Muscle of arm (tissue), 14 donors: ENCODE measurements at places on chromosomes 2 and 18.

DNA sequence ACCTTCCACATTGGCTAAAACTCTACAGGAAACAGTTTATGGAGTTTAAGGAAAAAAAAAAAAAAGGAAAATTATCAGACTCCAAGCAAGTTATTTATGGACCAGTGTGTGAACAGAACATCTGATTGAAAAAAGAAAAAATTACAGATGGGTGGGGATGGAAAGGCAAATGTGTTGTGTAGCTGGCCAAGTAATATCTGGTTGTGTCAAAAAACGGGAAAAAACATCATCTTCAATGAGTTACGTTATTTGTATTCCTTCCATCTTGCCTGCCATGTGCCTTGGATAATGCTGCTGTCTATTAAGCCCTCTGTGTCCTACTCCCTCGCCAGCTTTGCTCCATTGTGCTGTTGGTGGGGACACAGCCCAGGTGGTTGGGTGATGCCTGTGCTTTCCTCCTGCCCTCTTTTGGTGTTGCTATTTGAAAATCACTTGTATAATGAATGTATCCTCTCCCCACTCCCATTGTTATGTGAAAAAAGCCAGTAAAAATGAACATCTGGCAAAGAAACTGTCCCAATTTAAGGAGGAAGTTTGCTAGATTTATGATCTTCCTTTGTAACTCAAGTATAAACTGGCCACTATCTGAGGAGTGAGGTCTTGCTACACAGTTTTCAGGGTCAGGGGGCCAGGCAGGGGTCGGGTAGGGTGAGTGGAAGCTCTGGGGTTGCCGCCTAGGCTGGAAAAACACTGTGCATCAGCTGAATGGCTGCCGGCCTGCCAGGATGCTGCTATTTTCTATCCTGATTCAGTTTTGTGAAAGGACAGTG is 155.9 kb downstream of the FMNL2 start:
- DNase-seq = peak; percentile 76

DNA sequence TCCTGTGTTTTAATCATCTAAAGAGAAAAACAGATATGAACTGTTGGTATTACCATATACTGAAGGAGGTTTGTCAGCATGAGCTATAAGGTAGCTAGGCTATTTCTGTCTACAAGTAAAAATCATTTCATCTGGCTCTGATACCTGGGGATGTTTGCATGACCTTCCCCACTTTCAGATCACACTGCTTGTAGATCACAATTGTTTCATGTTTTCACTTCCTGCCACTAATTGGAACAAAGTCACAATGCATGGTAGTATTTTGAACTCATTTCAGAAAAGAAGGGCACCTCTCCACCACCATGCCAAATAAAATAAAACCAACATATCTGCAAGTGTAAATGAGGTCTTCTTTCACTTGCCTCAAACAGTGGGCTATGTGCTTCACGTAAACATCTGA is 37.8 kb downstream of the NYAP2 start:
- DNase-seq = no peak

DNA sequence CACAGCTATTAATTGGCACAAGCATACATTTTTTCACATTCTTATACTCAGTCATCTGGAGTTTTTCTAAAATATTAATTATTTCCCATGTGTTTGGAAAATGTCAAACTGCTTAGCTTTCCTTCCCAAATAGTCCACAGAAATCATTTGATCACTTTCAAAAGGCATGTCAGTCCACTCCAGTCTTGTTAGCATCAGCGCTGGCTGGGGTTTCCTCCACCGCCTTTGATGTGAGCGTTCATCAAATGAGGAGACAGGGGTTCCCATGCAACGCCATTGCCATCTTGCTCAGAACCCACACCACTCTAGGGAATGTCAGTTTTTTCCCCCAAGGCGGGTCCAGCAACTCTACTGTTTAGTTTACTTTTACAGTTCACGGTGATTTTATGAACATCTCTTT is 13.1 kb upstream of the RAX start:
- DNase-seq = no peak

DNA sequence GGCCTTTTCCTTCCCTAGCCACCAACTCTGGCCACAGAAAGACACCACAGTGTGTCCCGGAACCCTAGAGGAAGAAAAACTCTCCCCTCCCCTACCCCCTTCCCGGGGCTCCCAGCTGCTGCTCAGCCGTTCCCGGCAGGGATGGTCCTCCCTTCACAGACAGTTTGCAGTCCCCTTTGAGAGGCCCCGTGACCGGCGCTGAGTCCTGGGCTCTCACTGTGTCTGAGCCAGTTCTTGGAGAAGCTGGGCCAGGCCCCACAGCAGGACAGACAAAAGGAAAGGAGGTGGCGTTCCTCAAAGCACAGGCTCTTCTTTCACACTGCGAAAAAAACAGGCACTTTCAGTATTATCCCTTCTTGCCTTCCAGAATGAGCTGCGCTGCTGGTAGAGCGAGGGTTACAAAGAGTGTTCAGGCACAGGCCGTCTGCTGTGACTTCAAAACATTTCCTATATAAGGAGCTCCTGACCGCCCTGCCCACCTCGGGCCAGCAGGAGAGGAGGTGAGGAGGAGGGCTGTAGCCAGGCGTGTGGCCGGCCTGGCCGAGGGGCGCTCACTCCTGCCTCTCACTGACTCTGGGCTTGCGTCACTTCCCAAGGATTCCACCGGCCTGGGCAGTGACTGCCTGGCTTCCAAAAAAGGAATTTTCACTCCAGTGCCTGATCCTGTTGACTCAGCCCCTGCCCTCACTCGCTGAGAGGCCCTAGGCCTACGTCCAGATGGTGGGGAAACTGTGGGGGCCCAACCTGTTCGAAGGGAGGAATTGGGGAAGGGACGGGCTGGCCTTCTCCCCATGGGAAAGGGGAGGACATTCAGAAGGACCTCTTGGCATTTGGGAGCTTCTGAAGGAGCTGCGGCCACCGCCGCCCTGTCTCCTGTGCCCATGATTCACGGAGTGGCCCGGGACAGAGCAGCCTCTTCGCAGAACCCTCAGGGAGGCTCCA is 24.9 kb downstream of the CIDEA start:
- peak; percentile 78 for DNase-seq

DNA sequence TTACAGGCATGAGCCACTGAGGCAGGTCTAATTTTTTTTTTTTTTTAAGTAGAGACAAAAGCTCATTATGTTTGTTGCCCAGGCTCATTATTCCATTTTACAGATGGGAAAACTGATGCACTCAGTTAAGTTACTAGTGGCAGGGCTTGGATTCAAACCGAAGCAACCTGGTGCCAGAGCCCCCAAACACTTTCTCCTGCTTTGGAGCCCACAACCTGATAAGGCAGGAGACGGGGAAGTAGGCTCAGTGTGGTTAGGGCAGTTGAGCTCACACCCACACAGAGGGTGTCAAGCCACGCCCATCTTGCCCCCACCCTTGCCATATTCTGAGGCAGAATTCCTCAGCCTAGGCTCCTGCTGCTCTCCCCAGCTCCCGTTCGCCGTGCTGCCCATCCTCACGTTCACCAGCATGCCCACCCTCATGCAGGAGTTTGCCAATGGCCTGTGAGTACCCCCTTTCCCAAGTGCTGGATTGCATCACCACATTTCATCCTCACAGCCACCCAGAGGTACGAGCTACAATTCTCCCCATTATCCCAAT is 5.8 kb upstream of the CTDSP1 start:
- DNase-seq = no peak

GRCh38 chr2:55947752-55948151 is 24.2 kb upstream of the EFEMP1 start:
- no peak for DNase-seq
